ENCODE measurements at places on chromosomes 13 and 19.
A peak's percentile ranks its signal among the peaks of the same experiment; 100 is the strongest.

GRCh38 chr19:45767881-45768654 lies 984 bp downstream of the SIX5 start:
- DNase-seq: peak; percentile 17

DNA sequence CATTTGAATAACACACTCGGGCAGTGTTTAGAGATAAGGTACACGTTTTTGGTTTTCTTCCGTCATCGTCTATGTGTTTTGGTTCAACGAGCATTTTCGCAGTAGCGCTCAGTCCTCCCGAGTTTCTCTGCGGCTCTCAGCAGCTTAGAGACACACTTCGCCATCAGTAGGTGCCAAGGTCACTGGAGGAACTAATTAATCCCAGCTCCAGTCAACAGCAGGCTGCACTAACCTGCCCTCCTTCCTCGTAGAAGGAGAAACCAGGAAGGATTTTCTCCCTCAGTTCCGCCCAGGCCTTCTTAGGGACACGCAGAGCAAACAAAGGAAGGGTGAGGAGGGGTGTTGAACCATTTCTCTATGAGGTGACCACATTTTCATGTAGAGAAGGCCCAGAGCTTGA lies 12.6 kb downstream of the MBNL2 start:
- DNase-seq: no peak

GRCh38 chr19:16035601-16036297 lies 40.5 kb upstream of the TPM4 start:
- no peak for DNase-seq

- no peak for DNase-seq
These were observed 18.2 kb downstream of the ZNF507 start for GRCh38 chr19:32363632-32364031.

GRCh38 chr19:5559804-5560133 lies 8.0 kb downstream of the TINCR start:
- no peak for DNase-seq

- no peak for DNase-seq
These were observed 203.4 kb downstream of the NDFIP2 start for GRCh38 chr13:79684371-79684770.

- DNase-seq: no peak
These were observed 74.9 kb upstream of the MTIF3 start for GRCh38 chr13:27524981-27525975.

DNA sequence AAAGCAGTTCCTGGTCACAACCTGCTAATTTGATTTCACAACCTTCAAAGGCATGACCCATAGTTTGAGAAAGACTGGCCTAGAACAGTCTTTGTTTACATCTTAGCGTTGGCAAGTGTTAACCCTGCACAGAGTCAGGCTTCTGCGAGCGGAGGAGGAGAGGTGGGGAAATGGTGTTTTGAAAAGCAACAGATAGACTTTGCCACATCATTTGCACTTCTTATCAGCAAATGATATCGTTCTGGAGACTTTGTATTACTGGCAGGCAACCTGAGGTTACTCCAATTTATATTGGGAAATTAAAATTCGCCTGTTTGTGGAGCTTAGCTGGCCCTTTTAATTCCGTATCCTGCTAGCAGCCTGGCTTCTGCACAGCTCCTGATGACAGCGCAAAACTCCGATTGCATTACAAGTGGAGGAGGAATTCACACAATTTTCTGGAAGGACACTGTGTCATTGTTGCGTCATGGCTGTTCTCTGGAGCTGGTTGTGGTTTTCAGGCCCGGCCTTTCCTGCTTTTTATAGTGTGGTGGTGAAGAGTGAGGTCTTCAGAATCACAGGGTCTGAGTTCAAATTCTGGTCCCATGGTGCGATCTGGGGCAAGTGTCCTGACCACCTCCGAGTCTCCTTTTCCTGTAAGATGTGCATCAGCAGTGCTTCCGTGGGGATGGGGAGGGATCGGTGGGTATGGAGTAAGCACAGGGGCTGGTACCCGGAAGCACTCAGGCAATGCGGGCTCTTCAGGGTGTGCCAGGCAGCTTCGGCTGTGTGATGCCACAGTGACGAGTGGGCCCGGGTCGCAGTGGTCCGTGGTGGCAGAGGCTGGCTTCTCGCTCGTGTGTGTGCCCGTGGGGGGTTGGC lies 49.1 kb upstream of the EHD2 start:
- peak; percentile 95 for DNase-seq

- no peak for DNase-seq
These were observed 31.3 kb downstream of the KCTD12 start for GRCh38 chr13:76854894-76855293.

DNA sequence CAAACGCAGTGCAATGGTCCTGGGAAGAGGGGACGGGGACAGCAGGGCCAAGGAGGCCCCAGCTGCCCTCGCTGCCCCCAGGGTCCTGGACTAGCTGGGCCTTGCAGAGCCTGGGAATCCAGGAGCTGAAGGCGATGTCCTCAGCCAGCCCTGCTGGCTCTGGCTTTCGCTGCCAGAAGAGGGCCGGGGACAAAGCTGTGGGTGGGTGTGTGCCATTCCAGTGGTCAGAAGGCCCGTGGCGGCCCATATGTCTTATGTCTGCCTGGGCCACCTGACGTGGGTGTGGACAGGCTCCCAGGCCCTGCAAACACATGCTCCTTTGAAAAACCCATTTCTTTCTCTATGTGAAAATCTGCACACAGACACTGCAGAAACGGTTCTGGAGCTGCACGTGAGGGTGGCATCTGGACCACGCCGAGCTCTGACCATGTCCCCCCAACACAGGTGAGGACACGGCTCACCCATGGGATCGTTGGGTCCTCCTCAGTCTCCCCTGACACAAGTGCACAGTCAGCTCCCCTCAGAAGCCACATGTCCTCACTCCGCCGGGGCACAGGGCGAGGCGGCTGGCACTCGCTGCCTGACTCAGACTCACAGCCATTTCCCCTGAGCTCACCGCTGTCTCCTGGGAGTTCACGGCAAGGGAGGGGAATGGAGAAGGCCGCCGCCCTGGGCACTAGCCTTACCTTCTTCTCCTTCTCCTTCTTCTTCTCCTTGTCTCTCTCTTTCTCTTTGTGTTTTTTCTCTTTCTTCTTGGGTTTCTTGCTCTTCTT lies 16.9 kb downstream of the IZUMO4 start:
- no peak for DNase-seq

GRCh38 chr13:41765020-41765419 lies 195.9 kb downstream of the VWA8 start:
- peak; percentile 35 for DNase-seq

- DNase-seq: no peak
These were observed 1.2 kb downstream of the CPT1C start for GRCh38 chr19:49692147-49692506.

GRCh38 chr19:7176792-7177191 lies 107.3 kb downstream of the ZNF557 start:
- no peak for DNase-seq

- DNase-seq: no peak
These were observed 8.4 kb upstream of the VSTM2B start for GRCh38 chr19:29517412-29517811.

DNA sequence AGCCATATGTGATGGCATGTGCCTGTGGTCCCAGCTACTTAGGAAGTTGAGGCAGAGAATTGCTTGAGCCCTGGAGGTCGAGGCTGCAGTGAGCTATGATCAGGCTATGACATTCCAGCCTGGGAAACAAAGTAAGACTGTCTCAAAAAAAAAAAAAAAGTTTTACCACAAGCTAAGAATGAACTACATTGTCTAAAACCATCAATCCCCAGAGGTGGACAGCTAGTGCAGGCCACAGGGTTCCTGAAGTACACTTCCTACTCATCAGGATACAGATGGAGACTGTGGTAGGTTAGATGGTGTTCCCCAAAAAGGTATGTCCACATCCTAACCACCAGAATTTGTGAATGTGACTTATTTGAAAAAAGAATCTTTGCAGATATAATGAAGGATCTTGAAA lies 63.5 kb upstream of the DOCK9 start:
- no peak for DNase-seq

- peak; percentile 59 for DNase-seq
These were observed 471 bp downstream of the DACH1 start for GRCh38 chr13:71866335-71867130.

GRCh38 chr13:41389580-41389979 lies 67.8 kb upstream of the RGCC start:
- DNase-seq: no peak

DNA sequence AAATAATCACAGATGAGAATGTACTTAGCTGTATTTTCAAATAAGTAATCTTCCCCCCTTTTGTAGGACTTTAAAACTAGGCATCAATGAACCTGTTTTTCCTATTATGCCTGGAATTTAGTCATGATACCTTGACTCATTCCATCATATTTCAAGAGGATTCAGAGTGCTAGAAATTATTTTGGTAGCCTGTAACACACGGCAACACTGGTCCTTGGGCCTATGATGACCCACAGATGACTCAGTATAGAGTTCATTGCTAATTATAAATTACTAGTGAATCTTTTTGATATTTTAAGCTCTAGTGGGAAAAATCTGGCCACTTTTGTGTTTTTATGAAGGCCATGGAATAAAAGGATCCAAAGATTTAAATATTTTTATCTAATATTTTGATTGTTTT lies 26.0 kb upstream of the GARRE1 start:
- no peak for DNase-seq

DNA sequence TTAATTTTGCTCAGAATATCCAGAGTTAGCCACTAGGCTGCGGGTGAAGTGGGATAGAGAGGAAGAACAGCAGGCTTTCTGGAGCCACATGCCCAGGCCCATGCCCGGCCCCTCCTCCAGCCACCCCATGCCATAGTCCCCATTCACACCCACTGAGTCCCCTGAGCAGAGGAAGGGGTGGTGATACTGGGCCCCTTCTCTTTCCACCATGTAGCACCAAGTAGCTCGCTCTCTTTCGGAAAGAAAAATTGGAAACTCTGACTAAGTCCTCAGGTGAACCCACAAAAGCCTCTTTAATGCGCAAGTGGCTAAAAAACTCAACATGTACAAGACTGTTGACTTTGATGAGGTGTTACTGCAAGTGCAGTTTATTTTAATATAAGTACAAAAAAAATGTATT lies 76.7 kb upstream of the GPR183 start:
- no peak for DNase-seq

- DNase-seq: no peak
These were observed at the start of gene ADM5 for GRCh38 chr19:49689133-49690078. ADM5 (plus strand) TSS chr19:49689594; CDS start chr19:49689838, 244 bp downstream.

DNA sequence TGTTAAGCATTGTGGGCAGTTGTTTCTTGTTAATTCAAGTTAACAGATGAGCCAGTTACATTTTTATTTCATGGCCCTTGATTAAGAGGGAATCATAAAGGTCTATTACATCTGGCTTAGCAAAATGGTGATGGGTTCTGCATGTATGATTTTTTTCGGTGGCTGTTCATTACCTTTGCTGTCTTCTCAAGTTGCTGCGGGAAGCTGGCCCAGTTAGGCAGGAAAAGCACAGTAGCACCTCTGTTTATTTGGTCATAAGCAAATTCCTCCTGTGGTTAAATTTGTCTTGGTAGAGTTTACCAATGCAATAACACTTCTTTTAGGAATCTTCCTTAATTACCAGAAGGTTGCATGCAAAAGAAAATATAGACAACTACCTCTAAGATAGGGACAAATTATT lies 104.5 kb downstream of the FRY start:
- DNase-seq: no peak

GRCh38 chr13:98678741-98679140 lies 73.7 kb downstream of the SLC15A1 start:
- no peak for DNase-seq

GRCh38 chr19:13700621-13701020 lies 63.7 kb upstream of the MRI1 start:
- no peak for DNase-seq

GRCh38 chr19:45553464-45553863 lies 31.1 kb downstream of the OPA3 start:
- DNase-seq: no peak

DNA sequence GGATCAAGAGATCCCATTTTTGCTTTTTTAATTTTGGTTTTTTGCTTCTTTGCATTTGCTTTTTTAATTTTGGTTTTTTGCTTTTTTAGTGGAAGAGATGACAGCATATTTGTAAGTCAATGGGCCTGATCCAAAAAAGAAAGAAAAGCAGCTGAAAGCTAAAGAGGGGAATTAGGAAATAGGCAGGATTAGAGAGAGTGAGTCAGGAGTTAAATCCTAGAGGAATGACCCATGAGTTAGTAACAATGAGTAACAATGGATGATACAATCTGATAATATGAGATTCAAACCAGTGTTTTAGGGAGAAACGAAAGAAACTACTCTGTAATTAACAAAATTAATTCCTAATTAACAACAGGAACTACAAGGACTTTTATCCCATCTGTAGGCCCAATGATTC lies 111.2 kb upstream of the SGCG start:
- no peak for DNase-seq

DNA sequence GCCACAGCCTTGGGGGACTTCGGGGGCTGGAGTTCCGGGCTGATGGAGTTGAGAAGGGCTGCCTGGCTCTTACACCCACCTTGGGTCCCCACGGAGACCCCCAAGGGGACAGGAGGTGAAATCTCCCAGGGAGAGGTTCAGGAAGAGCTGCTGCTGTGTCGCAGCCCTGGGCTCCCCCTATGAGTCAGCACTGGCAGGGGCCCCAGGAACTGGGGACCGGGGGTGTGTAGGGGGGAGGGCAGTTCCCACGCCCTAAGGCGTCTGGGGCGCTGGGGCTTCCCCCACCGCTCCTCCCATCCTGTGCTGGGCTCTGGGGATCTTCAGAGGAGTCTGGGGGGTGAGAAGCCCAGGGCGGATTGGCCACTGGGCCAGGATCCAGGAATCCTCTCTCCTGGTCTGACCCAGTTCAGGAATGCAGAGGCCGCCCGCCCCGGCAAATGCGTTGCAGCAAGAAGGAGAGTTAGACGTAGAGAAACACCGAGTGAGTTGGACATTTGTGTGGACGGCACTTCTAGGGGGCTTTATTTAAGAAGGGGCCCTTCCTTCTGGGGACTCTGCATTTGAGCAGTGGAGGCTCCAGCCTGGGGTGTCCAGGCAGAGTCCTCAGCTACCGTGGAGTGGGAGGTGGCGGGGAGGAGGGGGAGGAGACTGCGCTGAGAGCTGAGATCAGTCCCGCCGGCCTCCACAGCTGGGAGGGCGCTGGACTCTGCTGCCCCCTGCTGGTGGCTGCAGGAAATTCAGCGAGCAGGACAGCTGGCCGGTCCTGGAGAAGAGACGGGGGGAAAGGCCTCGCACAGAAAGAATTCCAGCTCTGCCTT lies 15.0 kb upstream of the NANOS3 start:
- peak; percentile 92 for DNase-seq

DNA sequence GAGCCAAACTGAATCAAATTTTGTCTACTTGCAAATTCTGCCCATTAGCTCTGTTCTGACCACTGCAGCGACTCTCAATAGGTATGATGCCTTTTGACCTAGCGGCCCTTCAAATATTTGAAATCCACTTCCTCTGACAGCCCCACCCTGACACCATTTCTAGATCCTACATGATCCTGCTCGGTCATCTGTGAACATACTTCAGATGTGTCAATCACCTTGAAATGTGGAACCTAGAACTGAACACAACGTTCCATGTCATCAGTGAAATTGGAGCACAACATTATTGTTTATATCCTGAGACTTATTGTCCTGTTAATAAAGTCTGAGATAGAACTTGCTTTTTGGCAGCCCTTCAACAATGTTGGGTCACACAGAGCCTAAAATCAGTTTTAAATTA lies 98.2 kb downstream of the UBL3 start:
- no peak for DNase-seq
